CD4-positive, alpha-beta T cell (primary cell): ENCODE measurements at places on chromosomes 6 and 20. TPM values are rescaled to one million over a fixed set of nuclear protein-coding genes. Genes with fewer than 3 reads are reported as not detected.

- H3K27ac ChIP-seq = no peak overlapping the region
- DNase-seq = no peak
- H3K4me3 ChIP-seq = no peak overlapping the region
- no peaks in the 10 kb centered on the region for H3K36me3 ChIP-seq
Observed at GRCh38 chr6:46269447-46270229, 98.9 kb upstream of the ENPP5 start.

Gene FAM162B
- not detected for total RNA-seq

GRCh38 chr20:825710-826421 lies 7.6 kb upstream of the FAM110A start:
- H3K27me3 ChIP-seq = no peaks in the 10 kb centered on the region
- no peak overlapping the region for H3K27ac ChIP-seq
- no peaks in the 10 kb centered on the region for H3K4me1 ChIP-seq
- DNase-seq = no peak
- no peaks in the 10 kb centered on the region for H3K36me3 ChIP-seq

Gene AIF1
- total RNA-seq = 35.5 TPM

DNA sequence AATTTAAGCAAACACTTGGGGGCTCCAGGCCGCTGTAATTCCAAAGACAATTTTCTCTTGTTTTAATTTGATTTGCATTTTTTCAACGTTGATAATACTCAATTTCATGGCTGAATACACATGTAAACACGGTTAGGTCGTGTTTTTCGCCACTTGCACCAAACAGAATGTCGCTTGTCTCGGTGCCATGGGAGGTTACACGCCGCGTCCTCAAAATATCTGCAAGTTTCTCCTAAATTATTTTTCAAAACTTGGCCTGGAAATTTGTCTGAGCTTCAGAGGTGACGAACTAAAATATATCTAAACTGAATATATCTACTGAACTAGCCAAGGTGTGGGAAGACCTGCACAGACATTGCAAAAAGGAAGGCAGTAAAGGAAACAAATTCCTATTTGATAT lies 15.0 kb downstream of the FOXA2 start:
- H3K27me3 ChIP-seq = peaks cover 52% of the 10 kb centered on the region
- no peaks in the 10 kb centered on the region for H3K4me1 ChIP-seq
- H3K36me3 ChIP-seq = no peaks in the 10 kb centered on the region
- H3K27ac ChIP-seq = no peak overlapping the region
- H3K4me3 ChIP-seq = no peak overlapping the region
- DNase-seq = no peak

- H3K4me3 ChIP-seq = no peak overlapping the region
- H3K36me3 ChIP-seq = no peaks in the 10 kb centered on the region
- H3K4me1 ChIP-seq = no peaks in the 10 kb centered on the region
- no peaks in the 10 kb centered on the region for H3K27me3 ChIP-seq
Observed at GRCh38 chr6:51474022-51474975, 613.1 kb downstream of the PKHD1 start.

GRCh38 chr20:36308986-36309385 lies 2.8 kb downstream of the DLGAP4 start:
- no peak overlapping the region for H3K27ac ChIP-seq
- peaks cover 17% of the 10 kb centered on the region for H3K4me1 ChIP-seq
- no peak for DNase-seq
- no peak overlapping the region for H3K4me3 ChIP-seq
- H3K27me3 ChIP-seq = peaks cover 75% of the 10 kb centered on the region
